Caco-2 (cell line): ENCODE measurements at places on chromosomes 11 and 22. TPM values are rescaled to one million over a fixed set of nuclear protein-coding genes. Genes with fewer than 3 reads are reported as not detected.

DNA sequence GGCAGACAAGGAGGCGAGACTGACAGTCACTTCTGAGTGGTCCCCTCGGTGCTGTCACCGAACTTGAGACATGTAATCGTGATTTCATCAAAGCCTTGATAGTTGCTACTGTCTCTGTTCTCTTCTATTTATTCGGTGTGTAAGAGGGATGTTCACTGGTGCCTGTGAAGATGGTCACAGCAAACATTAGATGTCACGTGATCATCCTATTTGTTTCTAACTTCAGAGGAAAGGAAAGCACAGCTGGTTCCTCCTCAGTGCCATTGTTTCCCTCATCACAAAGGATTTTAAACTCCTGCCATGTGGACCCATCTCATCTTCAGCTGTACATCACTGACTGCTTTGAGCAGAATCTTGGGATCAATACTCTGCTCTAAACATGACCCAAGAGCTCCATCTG is 73.1 kb upstream of the CLMP start:
- DNase-seq = no peak
- H3K4me3 ChIP-seq = no peak overlapping the region
- no peak overlapping the region for H3K27ac ChIP-seq
- H3K27me3 ChIP-seq = peaks cover 1% of the 10 kb centered on the region; the same call in 1 of the 2 replicates
- H3K36me3 ChIP-seq = no peaks in the 10 kb centered on the region
- no peaks in the 10 kb centered on the region for H3K4me1 ChIP-seq

- DNase-seq = peak; percentile 53
- no peaks in the 10 kb centered on the region for H3K27me3 ChIP-seq
- no peak overlapping the region for H3K4me3 ChIP-seq
- H3K27ac ChIP-seq = no peak overlapping the region
Observed at GRCh38 chr11:46896719-46897406, 21.5 kb downstream of the LRP4 start.

Gene OR51B4
- total RNA-seq = not detected in 2 replicates

Gene PLEKHA7
- 57.6 and 59.7 TPM in 2 replicates for total RNA-seq

DNA sequence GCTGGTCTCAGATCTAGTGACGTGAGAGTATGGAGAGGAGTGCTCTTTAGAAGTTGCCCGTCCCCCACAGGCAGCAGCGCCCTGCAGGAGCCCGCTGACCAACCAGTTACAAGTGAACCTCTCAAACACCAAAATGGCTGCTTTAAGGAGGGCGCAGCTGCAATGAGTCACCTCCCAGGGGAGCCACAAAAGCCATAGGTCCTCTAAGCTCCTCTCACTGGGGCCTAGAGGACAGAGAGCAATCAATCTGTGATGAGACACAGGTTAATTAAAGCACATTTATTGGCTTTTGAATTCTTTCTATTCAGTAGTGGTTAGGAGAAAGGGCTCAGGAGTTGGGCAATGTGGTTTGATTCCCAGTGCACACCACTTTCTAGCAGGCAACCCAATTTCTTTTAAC is 15.5 kb upstream of the RAPSN start:
- H3K36me3 ChIP-seq = peaks cover 2% of the 10 kb centered on the region; the same call in 1 of the 2 replicates
- H3K27ac ChIP-seq = no peak overlapping the region
- no peaks in the 10 kb centered on the region for H3K27me3 ChIP-seq
- no peaks in the 10 kb centered on the region for H3K4me1 ChIP-seq

DNA sequence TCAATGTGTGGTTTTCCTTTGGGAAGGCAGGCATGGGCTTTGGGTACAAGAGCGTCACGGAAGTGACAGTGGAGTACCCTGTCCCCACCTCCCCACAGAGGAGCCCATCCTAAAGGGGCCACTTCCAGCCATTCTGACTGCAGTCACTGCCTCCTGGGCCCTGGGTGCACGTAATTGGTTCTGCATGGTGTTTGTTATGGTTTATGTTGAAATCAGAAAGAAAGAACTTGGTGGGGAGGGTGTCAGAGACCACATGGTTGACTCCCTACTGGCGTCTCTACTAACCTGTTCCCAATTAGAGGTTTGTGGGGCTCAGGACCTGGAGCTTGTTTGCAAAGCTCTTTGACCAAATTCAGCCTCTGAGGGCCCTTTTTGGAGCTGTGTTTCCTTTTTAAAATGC is 40.8 kb downstream of the RIBC2 start:
- no peaks in the 10 kb centered on the region for H3K36me3 ChIP-seq
- H3K27ac ChIP-seq = no peak overlapping the region
- H3K4me3 ChIP-seq = no peak overlapping the region
- H3K4me1 ChIP-seq = peaks cover 19% of the 10 kb centered on the region
- no peak for DNase-seq

Gene OR52I1
- total RNA-seq = not detected in 2 replicates

DNA sequence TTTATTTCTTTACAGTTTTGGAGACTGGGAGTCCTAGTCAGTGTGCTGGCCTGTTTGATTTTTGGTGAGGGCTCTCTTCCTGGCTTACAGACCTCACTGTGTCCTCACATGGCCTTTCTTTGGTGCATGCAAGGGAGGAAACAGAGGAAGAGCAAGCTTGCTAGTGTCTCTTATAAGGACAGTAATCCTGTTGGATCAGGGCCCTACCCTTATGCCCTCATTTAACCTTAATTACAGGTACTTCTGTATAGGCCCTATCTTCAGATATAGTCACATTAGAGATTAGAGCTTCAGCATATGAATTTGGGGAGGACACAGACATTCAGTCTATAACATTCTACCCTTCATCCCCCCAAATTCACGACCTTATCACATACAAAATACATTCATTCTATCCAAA is 14.3 kb downstream of the ZC3H7B start:
- no peak overlapping the region for H3K27ac ChIP-seq
- peaks cover 5% of the 10 kb centered on the region; the same call in 1 of the 2 replicates for H3K4me1 ChIP-seq
- no peaks in the 10 kb centered on the region for H3K36me3 ChIP-seq
- no peaks in the 10 kb centered on the region for H3K27me3 ChIP-seq

DNA sequence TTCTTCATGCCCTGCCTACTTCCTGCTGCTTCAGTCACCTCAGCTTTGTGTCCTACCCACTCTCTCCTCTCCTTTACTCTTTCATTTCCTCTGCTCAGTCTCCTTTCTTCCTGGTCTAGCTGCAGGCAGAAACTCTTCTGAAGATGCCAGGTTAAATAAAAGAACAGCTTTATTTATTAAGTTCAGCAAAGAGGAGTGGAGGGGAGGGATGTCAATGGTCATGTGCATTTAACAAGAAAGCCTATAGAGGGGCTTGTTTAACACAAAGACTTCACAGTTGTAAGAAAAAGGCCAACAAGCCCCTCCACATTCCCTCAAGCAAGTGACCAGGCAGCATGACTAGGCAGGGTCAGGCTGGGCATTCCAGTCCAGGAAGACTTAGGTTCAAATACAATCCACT is 609.2 kb downstream of the INSC start:
- no peak overlapping the region for H3K4me3 ChIP-seq
- no peaks in the 10 kb centered on the region for H3K27me3 ChIP-seq
- no peaks in the 10 kb centered on the region for H3K36me3 ChIP-seq
- no peaks in the 10 kb centered on the region for H3K4me1 ChIP-seq
- no peak overlapping the region for H3K27ac ChIP-seq

Gene BIRC3
- 1.4 and 2.2 TPM in 2 replicates for total RNA-seq

GRCh38 chr11:116335891-116336290 is 436.9 kb downstream of the BUD13 start:
- no peak overlapping the region for H3K27ac ChIP-seq
- H3K4me1 ChIP-seq = peaks cover 14% of the 10 kb centered on the region; the same call in 1 of the 2 replicates
- no peaks in the 10 kb centered on the region for H3K36me3 ChIP-seq
- DNase-seq = no peak
- no peaks in the 10 kb centered on the region for H3K27me3 ChIP-seq

GRCh38 chr11:74453373-74453975 is 13.9 kb downstream of the KCNE3 start:
- H3K27me3 ChIP-seq = no peaks in the 10 kb centered on the region
- no peaks in the 10 kb centered on the region for H3K4me1 ChIP-seq
- no peak overlapping the region for H3K27ac ChIP-seq
- no peaks in the 10 kb centered on the region for H3K36me3 ChIP-seq
- DNase-seq = peak; percentile 88
